Lower leg skin (tissue), 4 donors: ENCODE measurements at places on chromosomes 2 and 18. TPM values are rescaled to one million over a fixed set of nuclear protein-coding genes. Genes with fewer than 3 reads are reported as not detected.

Gene DHRS9
- 3.4 TPM for total RNA-seq

Gene HMSD
- total RNA-seq, result not detected

Gene SLC40A1
- 19.3 TPM for total RNA-seq

DNA sequence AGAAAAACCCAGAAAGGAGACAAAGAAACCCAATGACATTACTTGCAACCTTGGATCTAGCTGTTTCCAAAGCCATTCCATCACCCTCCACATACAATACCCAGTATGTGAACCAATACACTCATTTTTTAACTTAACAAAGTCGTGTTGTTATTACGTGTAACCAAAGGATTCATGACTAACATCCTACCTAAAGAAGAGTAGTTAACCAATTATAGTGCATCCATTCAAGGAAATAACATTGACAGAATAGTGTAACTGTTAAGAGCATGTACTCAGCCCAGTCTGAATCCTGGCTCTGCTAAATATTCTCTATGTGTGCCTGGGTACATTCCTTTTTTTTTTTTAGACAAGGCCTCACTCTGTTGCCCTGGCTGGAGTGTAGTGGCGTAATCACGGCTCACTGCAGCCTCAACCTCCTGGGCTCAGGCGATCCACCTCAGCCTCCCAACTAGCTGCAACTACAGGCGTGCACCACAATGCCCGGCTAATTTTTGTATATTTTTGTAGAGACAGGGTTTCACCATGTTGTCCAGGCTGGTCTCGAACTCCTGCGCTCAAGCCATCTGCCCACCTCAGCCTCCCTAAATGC is 9.9 kb downstream of the TLK1 start:
- no peak for DNase-seq

- DNase-seq, result peak; percentile 29
Observed at GRCh38 chr2:45205985-45206384, 196.7 kb upstream of the SIX2 start.

DNA sequence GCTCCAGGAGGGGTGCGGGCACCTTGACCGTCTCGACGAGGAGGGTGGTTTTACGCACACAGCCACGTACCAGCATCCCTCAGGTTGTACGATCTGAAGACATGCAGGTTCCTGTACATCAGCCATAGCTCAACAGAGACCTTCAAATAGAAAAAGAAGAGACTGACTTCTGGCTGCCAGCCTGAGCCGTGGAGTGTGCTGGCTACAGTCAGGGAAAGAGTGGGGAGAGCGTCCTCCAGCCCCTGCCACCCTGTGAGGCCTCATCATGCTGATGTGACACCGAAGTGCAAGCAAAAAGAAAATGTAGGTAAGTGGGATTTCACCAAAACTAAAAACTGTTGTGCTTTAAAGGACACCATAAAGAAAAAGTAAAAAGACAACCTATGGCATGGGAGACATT is 47.0 kb downstream of the ADI1 start:
- no peak for DNase-seq

DNA sequence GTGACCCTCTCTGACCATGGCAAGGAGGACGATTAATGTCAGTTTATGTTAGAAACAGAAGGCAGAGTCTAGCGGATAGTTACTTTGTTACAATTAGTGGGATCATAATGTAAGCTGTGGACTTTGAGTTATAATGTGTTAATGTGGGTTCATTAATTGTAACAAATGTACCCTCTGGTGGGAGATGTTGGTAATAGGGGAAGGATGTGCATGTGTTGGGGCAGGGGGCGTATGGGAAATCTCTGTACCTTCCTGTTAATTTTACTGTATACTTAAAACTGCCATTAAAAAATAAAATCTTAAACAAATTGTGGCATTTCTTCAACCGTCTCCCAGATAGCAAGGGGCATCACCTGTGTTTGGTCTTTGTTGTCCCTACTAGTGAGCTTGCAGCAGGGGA is 4.8 kb downstream of the UBE2F start:
- DNase-seq, result no peak

GRCh38 chr2:95121093-95121406 is 558 bp downstream of the MRPS5 start:
- no peak for DNase-seq

DNA sequence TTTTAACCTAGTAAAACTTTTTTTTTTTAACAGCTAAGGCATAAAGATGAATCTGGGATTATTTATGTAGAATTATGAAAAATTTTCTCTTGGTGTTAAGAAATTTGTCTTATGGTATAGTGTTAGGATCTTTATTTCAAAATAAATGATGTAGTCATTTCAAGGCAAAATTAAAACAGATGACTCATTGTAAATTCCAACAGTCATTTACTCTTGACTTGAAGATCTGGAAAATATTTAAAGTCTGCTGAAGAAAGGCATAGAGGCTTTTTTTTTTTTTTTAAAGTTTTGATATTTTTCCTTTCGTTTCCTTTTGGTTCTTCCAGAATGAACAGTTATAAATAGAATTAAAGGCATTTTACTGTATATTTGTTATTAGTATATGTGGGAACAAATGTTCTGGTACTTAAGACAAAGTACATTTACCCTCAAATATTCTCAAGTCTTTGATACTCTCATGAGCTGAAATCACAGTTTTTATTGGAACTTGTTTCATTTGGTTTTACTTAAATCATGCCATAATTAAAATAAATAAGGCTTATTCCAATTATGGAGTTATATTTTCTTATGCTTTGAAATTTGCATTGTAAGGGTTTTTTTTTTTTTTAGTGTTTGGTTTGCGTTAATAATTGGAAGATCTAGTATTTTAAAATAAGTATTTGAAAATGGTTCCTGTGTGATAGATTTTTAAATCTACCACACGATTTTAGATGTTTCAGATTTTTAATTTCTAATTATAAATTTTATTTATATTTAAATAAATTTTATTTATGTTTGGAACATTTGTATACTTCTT is 29.9 kb downstream of the GLS start:
- DNase-seq, result no peak

- DNase-seq, result no peak
Observed at GRCh38 chr2:53500181-53500580, 267.4 kb upstream of the CHAC2 start.

- no peak for DNase-seq
Observed at GRCh38 chr2:190318514-190318913, 1.1 kb downstream of the HIBCH start.

DNA sequence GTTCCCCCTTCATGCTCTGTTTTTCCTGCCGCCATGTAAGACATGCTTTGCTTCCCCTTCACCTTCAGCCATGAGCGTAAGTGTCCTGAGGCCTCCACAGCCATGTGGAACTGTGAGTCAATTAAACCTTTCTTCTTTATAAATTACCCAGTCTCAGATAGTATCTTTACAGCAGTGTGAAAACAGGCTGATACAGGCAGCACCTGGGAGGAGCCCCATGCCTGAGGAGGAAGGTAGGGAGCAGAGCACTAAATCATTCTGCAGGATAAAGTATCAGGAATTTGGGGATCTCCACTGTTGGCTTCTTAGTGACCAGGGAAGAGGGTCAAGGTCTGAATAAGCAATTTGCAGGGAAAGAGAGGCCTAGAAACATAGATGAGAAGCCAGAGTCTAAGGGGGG is 78.0 kb downstream of the KCNF1 start:
- DNase-seq, result no peak
